ENCODE measurements at places on chromosomes 3 and 15. TPM values are rescaled to one million over a fixed set of nuclear protein-coding genes. Genes with fewer than 3 reads are reported as not detected.

The TMEM212 gene
- not detected for total RNA-seq

The GUCA1C gene
- not detected for total RNA-seq

The TLR9 gene
- total RNA-seq, result not detected

The PFKFB4 gene
- 5.6 TPM for total RNA-seq

The CEP70 gene
- total RNA-seq, result 101 TPM

The PLCB2 gene
- 2.9 TPM for total RNA-seq

The MRPS22 gene
- 37.7 TPM for total RNA-seq

The RARRES1 gene
- total RNA-seq, result 283 TPM

The PLSCR2 gene
- total RNA-seq, result not detected

The ABI3BP gene
- total RNA-seq, result 84.1 TPM

The PATL2 gene
- 0.20 TPM for total RNA-seq

The SLCO2A1 gene
- 3.7 TPM for total RNA-seq

The MST1R gene
- 2.2 TPM for total RNA-seq

The SPINK8 gene
- total RNA-seq, result not detected

The CCDC13 gene
- 0.24 TPM for total RNA-seq

The RABL3 gene
- 12.2 TPM for total RNA-seq

The RTP4 gene
- 2.4 TPM for total RNA-seq

The PLA2G4D gene
- total RNA-seq, result not detected

The SCAMP5 gene
- total RNA-seq, result 5.6 TPM

The RPP25 gene
- total RNA-seq, result 28.1 TPM

The UPK1B gene
- total RNA-seq, result 0.80 TPM

The SPATA12 gene
- total RNA-seq, result not detected

The MITF gene
- total RNA-seq, result 28.6 TPM

The PRR20G gene
- not detected for total RNA-seq

The SLC22A14 gene
- total RNA-seq, result not detected

The RTP2 gene
- not detected for total RNA-seq

The LRRIQ4 gene
- 0.23 TPM for total RNA-seq

The NUP210 gene
- 2.0 TPM for total RNA-seq

The PP2D1 gene
- total RNA-seq, result not detected

The CFAP100 gene
- 1.5 TPM for total RNA-seq

The RASGRP1 gene
- total RNA-seq, result 0.72 TPM

The POLQ gene
- total RNA-seq, result 0.40 TPM

The TMIE gene
- total RNA-seq, result not detected

The GOLGA8N gene
- 11.7 TPM for total RNA-seq

The MORC1 gene
- total RNA-seq, result not detected

The SKOR1 gene
- total RNA-seq, result 1.2 TPM

The CHRD gene
- total RNA-seq, result 16.0 TPM

The ECE2 gene
- not detected for total RNA-seq

The TMEM158 gene
- 3.8 TPM for total RNA-seq

The SMCO1 gene
- not detected for total RNA-seq

The CLDN16 gene
- total RNA-seq, result 0.25 TPM

The GABRA5 gene
- total RNA-seq, result not detected

All from ovary (tissue), 10 donors.